ENCODE measurements at places on chromosomes 7 and 10. TPM values are rescaled to one million over a fixed set of nuclear protein-coding genes. Genes with fewer than 3 reads are reported as not detected.
A peak's percentile ranks its signal among the peaks of the same experiment; 100 is the strongest.

DNA sequence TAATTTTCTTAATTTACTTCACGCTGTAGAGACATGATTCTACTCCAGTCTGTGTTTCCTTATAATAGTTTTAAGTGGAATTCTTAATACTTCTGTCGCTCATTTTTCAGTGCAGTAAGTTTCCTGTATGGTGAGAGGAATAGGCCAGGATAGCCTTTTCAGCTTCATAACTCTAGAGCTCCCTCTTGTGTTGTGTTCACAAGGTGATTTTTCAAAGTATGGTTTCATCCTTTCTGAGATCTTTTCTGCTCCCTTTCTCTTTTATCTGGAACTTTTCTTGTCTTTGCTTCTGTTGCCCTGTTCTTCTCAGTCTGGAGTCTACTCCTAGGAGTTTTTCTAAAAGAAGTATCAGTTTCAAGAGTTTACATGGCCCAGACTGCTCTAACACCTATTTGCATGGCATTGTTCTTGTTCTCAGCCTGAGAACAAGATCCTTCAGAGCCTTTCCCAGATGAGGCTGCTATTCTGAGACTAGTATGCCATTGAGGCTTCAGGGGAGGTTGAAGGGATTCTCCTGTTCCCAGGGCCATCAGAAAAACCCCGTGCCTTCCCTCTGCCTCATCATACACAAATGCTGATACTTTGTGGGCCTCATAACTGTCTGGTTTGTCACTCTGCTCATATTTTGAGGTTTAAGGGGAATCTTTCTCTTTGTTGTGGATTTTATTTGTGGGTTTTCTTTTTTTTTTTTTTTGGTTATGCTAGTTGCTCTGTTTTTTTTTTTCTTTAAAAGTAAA is 21.8 kb downstream of the NET1 start:
- DNase-seq = peak; percentile 36

DNA sequence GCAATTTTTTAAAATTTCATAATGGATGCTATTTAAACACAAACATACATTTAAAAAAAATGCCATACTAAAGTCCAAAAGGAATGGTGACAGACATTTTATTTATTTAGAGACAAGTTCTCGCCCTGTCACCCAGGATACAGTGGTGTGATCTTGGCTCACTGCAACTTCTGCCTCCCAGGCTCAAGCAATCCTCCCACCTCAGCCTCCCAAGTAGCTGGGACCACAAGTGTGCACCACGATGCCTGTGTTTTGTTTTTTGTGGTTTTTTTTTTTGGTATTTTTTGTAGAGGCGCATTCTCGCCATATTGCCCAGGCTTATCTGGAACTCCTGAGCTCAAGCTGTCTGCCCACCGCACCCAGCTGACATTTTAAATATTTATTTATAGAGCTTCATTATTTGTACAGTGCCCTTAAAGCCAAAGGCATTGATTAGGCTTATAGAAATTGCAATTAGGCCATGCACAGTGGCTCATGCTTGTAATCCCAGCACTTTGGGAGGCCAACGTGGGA is 703.5 kb downstream of the AUTS2 start:
- DNase-seq = no peak

DNA sequence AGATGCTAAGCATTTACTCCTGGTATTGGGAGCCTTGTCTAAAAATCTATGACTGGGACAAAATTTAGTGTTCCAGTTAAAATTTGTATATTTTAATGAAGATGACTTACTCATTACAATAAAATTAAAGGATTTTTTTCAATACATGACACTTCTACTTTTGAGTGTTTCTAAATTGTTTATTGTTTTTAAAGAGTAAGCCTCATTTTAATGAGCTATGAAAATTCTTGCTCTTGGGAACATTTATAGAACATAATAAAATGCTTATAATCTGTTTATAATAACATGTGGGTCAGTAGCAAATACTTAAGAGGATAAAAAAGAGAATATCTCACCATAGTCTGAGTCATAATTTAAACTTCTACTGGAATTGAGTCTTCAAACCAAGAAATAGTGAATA is 149.5 kb downstream of the PLCE1 start:
- no peak for DNase-seq

Gene CYP2C19
- polyA plus RNA-seq = 0.05 TPM

Gene SLC4A2
- 64.6 TPM for polyA plus RNA-seq

Gene WNT2
- 6.0 TPM for polyA plus RNA-seq

Gene INA
- 0.23 TPM for polyA plus RNA-seq
